ENCODE measurements at places on chromosomes 11 and 22.

DNA sequence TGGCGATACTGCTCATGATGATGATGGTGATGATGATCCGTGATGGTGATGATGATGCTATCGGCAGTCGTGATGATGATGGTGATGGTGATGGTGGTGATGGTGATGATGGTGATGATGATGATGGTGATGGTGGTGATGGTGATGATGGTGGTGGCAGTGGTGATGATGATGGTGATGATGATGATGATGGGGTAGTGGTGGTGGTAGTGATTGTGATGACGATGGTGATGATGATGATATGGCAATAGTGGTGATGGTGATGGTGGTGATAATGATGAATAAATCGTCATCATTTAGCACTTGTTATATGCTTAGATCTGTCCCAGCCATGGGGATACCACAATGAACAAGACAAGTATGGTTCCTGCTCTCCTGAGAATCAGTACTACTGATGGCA lies 39.2 kb downstream of the SMIM38 start:
- DNase-seq: no peak

- DNase-seq: no peak
These were observed 108.4 kb upstream of the ZC3H12C start for GRCh38 chr11:109984634-109985289.

DNA sequence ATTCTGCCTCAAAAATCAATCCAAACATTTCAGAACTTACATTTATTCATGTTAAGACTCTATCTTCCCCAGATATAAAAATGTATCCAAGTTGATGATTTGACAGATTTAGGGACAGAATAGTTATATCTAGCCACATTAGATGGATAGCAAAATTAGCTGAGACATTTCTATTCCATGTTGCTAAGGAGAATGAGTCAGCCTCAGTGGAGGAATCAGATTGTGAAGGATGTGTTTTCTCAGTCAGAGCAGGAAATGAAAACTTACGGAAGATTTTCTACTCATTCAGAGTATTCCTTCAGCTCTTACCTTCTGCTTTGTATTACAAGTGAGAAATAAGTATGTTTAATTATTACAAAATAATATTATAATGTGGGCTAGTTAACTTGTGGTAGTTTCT lies 556.3 kb upstream of the ANO3 start:
- peak; percentile 28 for DNase-seq

GRCh38 chr22:37088108-37088605 lies 21.4 kb downstream of the TMPRSS6 start:
- DNase-seq: no peak

DNA sequence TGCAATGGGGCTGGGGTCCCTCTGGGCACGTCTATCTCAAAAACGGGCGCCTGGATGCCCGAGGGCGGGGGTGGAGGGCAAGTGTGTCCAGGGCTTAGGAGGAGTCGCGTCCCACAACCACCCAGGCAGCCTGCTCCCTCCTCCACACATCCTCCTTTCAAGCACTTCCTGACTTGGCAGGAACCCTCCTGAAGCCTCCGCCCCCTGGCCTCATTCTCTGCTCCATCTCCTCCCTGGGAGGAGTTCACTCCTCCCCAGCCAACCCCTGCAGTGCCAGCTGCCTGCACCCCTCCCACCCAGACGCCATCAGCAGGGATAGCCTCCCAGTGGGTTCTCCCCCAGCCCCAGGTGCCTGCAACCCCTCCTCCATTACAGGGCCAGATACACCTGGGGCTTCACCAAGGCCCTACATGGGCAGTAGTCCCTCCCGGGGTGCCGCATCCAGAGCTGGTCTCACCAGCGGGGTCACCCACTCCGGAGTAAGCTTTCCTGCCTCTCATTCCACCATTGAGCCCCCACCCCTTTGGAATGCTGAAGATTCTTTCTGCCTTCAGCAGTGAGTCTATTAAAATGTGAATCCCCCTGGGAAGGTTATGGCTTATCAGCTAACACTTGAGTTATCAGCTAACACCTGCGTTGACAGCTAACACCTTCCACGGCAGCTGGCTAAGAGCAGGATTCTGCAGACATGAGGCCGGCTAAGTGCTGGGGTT lies 24.4 kb downstream of the RTN4R start:
- peak; percentile 46 for DNase-seq

- DNase-seq: no peak
These were observed 17.1 kb upstream of the APOL4 start for GRCh38 chr22:36218648-36219193.

DNA sequence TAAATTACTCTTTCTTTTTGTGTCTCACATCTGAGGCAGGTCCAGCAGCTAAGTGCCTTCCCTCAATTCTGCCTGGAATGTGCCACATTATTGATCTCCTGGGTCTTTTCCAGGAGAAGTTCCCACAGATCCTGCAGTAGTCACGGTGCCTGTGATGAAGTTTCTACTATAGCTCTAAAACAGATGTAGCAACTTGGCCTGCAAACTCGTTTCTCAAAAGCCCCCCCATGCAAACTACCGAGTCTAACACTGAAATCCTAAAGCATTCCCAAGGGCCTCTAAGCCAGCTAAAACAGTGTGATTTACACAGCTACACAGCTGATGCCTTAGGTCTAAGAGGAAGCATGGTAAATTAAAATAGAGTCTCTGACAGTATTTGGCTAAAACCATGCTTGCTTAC lies 54.3 kb downstream of the DDI1 start:
- no peak for DNase-seq

DNA sequence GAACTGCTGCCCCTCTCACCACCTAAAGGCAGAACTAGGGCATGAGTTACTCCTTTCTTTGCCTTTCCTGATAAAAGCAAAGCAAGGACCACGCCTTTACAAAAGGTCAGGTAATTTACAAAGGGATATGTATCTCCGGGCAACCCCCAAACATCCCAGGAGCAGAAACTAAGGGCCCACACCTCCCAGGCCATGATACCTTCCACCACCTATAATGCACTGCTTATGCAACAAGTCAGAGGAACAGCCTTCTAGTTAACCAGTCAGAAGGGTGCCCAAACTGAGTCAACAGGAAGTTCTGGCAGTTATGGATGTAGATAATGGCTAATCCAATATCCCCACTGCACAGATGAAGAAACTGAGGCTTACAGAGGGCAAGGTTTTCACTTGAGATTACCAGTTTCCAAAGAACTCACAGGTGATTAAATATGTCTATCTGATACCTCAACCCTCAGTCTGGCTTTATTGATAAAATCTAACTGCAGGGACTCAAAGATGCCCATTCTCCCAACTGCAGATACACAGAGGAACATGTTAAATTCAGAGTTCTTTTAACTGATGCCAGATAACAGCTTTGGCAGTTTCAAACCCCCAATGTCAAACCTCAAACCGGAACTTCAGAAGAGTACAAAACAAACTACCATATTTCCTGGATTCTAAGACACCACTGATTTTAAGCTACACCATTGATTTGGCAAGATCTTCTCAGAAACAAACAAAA lies 16.8 kb upstream of the CASTOR1 start:
- no peak for DNase-seq

- no peak for DNase-seq
These were observed 40.7 kb upstream of the CD82 start for GRCh38 chr11:44524751-44525201.
